Activated CD4-positive, alpha-beta memory T cell treated with anti-CD3 and anti-CD28 coated beads, Interleukin-2, amount 10 ng/mL, durations not matched to agents 7 days and 5 days (primary cell): ENCODE measurements at places on chromosomes 4 and X. TPM values are rescaled to one million over a fixed set of nuclear protein-coding genes. Genes with fewer than 3 reads are reported as not detected.

GRCh38 chrX:73876911-73877310 is 313.9 kb downstream of the CHIC1 start:
- no peaks in the 10 kb centered on the region for H3K36me3 ChIP-seq
- H3K4me1 ChIP-seq: peaks cover 2% of the 10 kb centered on the region
- no peaks in the 10 kb centered on the region for H3K27me3 ChIP-seq

- no peak overlapping the region for H3K27ac ChIP-seq
- no peak overlapping the region for H3K4me3 ChIP-seq
- H3K27me3 ChIP-seq: no peaks in the 10 kb centered on the region
These were observed 145.4 kb downstream of the PTTG2 start for GRCh38 chr4:38105475-38106220.

- H3K27ac ChIP-seq: no peak overlapping the region
- no peak overlapping the region for H3K4me3 ChIP-seq
- no peak for DNase-seq
- H3K27me3 ChIP-seq: no peaks in the 10 kb centered on the region
- H3K36me3 ChIP-seq: no peaks in the 10 kb centered on the region
These were observed 190.7 kb downstream of the ZNF674 start for GRCh38 chrX:46354481-46354880.

GRCh38 chrX:136437774-136438173 is 50.0 kb upstream of the BRS3 start:
- no peak overlapping the region for H3K4me3 ChIP-seq
- no peaks in the 10 kb centered on the region for H3K27me3 ChIP-seq
- no peaks in the 10 kb centered on the region for H3K36me3 ChIP-seq
- no peak for DNase-seq
- peaks cover 8% of the 10 kb centered on the region for H3K4me1 ChIP-seq
- no peak overlapping the region for H3K27ac ChIP-seq

GRCh38 chrX:10611441-10612090 is 8.8 kb downstream of the MID1 start:
- H3K4me3 ChIP-seq: no peak overlapping the region
- H3K27me3 ChIP-seq: peaks cover 4% of the 10 kb centered on the region

ATP1B4 gene
- total RNA-seq: not detected

- no peak overlapping the region for H3K4me3 ChIP-seq
- no peaks in the 10 kb centered on the region for H3K36me3 ChIP-seq
- no peaks in the 10 kb centered on the region for H3K4me1 ChIP-seq
- H3K27ac ChIP-seq: no peak overlapping the region
- H3K27me3 ChIP-seq: no peaks in the 10 kb centered on the region
- no peak for DNase-seq
These were observed 275.3 kb downstream of the CRLF2 start for GRCh38 chrX:936979-937769.

- no peaks in the 10 kb centered on the region for H3K36me3 ChIP-seq
- H3K4me3 ChIP-seq: no peak overlapping the region
- DNase-seq: no peak
- no peaks in the 10 kb centered on the region for H3K4me1 ChIP-seq
- no peak overlapping the region for H3K27ac ChIP-seq
These were observed 212.8 kb upstream of the NRK start for GRCh38 chrX:105609530-105609929.

APEX2 gene
- total RNA-seq: 26.8 TPM

BEX2 gene
- 9.3 TPM for total RNA-seq

GRCh38 chrX:17160975-17161374 is 214.0 kb upstream of the NHS start:
- H3K27ac ChIP-seq: no peak overlapping the region
- H3K27me3 ChIP-seq: no peaks in the 10 kb centered on the region
- H3K4me3 ChIP-seq: no peak overlapping the region
- H3K36me3 ChIP-seq: no peaks in the 10 kb centered on the region
- no peaks in the 10 kb centered on the region for H3K4me1 ChIP-seq

- peak within 1 kb of the TSS; percentile 84 for H3K4me3 ChIP-seq
- H3K27ac ChIP-seq: peak within 1 kb of the TSS; percentile 81
- H3K27me3 ChIP-seq: peaks cover 20% of the 10 kb centered on the region
- DNase-seq: peak; percentile 79
These were observed at the start of gene CD38 for GRCh38 chr4:15778289-15779241. Gene CD38 (plus strand): TSS chr4:15778328. CDS start chr4:15778415, 87 bp downstream.

GRCh38 chr4:55910140-55910539 is 38.6 kb upstream of the CEP135 start:
- no peak overlapping the region for H3K27ac ChIP-seq
- H3K36me3 ChIP-seq: peaks cover 16% of the 10 kb centered on the region
- DNase-seq: no peak
- H3K27me3 ChIP-seq: no peaks in the 10 kb centered on the region
- H3K4me1 ChIP-seq: peaks cover 12% of the 10 kb centered on the region
- H3K4me3 ChIP-seq: no peak overlapping the region

FDCSP gene
- total RNA-seq: not detected

DNA sequence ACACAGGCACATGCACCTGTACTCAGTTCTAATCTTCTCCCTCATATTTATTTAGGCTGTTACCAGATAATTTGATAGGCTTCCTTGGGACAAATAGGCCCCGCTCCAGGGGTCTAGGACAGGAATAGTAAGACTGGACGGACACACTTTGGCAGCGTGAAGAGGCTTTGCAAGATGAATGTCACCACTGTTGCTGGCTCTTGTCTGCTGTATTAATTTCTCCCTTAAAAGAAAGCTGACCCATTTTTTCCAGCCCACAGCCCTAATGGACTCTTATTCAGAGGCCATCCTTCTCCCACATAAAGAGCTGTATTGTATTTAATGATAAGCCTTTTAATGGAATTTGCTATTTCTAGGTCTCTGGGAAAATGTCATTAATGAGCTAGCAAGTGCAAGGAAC is 18.0 kb downstream of the FAM184B start:
- no peak overlapping the region for H3K4me3 ChIP-seq
- no peaks in the 10 kb centered on the region for H3K27me3 ChIP-seq
- H3K36me3 ChIP-seq: no peaks in the 10 kb centered on the region
- no peak overlapping the region for H3K27ac ChIP-seq

- H3K4me3 ChIP-seq: no peak overlapping the region
- H3K4me1 ChIP-seq: no peaks in the 10 kb centered on the region
- H3K27me3 ChIP-seq: no peaks in the 10 kb centered on the region
- no peak overlapping the region for H3K27ac ChIP-seq
These were observed 48.0 kb downstream of the TENM3 start for GRCh38 chr4:182291175-182291574.

FABP2 gene
- not detected for total RNA-seq

GRCh38 chr4:18252052-18252451 is 230.5 kb upstream of the LCORL start:
- no peak for DNase-seq
- no peak overlapping the region for H3K4me3 ChIP-seq
- no peaks in the 10 kb centered on the region for H3K4me1 ChIP-seq

ZNF630 gene
- 1.2 TPM for total RNA-seq
